ENCODE measurements at places on chromosomes 7 and 10.

DNA sequence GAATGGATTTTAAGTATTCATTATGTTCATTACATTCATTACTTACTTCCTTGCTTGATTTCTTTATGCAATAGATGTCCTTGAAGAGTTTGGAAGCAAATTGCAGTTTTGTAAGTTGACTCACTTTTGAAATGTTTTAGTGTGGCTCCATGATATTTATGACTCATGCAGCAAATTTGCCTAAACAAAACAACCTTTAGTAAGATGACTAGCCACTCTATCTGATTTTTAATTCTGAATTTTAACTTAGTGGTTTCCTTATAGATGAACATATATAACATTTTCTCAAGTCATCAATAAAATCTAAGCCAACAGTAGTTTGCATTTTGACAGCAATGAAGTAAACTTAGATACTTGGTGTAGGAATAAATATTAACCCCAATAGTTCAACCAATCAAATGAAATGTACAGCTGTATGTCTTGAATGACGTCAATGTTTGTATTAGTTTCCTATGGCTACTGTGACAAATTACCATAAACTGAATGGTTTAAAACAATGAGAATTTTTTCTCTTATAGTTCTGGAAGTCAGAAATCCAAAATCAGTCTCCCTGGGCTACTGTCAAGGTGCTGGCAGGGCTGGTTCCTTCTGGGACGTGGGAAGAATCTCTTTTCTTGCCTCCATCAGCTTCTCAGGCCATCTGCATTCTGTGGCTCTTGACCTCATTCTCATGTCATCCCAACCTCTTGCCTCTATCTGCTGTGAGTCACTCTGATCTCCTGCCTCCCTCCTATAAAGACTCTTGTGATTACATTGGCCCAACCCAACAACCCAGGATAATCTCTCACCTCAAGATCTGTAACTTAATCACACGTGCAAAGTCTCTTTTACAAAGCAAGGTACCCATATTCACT, 73.4 kb downstream of the AHR start:
- DNase-seq, result no peak

- no peak for DNase-seq
These were observed 5.7 kb upstream of the LMOD2 start for GRCh38 chr7:123649964-123650363.

- no peak for DNase-seq
These were observed 125.3 kb downstream of the NEURL1 start for GRCh38 chr10:103618575-103619423.

- no peak for DNase-seq
These were observed 19.9 kb upstream of the TRUB1 start for GRCh38 chr10:114917927-114918672.

- DNase-seq, result peak; percentile 73
These were observed at the start of gene ZSCAN25 for GRCh38 chr7:99616359-99617191. Gene ZSCAN25 (plus strand): TSS chr7:99616946. CDS start chr7:99619607, 2,661 bp downstream.

DNA sequence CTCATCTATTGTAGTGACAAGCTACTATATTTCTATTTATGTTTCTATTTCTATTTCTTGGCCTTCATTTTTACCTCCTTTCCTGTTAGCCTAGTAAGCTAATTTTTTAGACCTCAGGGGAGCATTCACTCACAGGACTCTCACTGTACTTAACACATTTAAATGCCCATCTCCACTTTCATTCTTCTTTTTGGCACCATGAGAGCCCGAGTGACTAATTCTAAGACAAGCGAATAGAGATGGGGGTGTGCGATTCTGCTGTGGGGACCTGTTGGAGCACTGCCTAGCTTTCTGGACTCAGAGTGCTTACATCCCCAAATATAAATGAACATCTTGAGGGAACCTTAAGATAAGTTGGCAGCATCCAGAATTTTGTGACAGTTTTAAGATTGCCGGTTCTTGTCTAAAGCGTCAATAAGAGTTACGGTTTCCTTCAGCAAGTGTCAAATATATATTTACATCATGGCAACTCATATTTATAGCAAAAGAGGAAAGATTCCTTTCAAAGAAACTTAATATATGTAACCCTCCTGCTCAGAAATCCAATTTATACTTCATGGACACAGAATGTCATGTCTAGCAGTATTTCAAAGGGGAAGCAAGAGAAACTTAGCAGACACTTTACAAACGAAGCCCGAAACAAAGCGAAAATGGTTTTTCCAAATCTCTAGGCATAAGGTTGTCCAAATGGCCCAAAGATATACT, 54.1 kb upstream of the AFAP1L2 start:
- no peak for DNase-seq

- DNase-seq, result no peak
These were observed 135.7 kb downstream of the MAGI2 start for GRCh38 chr7:79317728-79318127.

DNA sequence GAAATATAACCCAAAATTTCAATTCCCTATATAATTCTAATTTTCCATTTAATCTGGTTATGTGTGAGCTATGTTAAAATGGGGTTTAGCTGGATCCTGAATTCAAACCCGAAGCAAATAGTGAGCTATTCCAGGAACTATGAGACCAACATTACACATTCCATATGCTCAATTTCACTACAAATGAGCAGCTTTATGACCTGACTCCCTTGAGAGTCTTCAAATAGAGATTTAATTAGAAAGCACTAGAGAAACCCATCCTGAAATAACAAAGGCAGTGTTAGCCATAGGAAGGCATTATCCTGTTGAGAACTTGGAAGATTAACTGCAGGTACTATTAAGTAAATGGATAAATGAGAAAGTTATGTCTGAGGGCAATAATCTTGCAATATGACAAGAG, 890.0 kb downstream of the GRM8 start:
- no peak for DNase-seq

GRCh38 chr7:157410831-157411556, 74.2 kb downstream of the DNAJB6 start:
- DNase-seq, result no peak

- DNase-seq, result no peak
These were observed 92.4 kb downstream of the FAM204A start for GRCh38 chr10:118249714-118250113.

DNA sequence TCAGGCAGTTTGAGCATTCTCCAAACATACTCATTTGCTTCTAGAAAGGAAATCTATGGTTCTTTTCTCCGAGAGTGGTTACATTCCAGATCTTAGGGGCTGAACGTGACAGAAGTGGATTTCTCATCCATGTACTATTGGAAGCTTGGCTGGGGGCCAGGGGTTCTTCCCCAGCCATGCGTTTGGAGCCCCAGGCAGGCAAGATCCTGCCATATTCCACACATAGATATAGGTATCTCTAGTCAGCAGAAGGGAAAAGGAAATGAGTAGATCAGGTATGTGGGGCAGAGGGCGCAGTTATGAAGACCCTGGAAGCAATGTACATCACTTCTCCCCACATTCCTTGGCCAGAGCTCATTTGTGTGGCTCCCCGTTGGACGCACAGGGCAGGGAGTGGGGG, 299.8 kb downstream of the CCDC3 start:
- no peak for DNase-seq

DNA sequence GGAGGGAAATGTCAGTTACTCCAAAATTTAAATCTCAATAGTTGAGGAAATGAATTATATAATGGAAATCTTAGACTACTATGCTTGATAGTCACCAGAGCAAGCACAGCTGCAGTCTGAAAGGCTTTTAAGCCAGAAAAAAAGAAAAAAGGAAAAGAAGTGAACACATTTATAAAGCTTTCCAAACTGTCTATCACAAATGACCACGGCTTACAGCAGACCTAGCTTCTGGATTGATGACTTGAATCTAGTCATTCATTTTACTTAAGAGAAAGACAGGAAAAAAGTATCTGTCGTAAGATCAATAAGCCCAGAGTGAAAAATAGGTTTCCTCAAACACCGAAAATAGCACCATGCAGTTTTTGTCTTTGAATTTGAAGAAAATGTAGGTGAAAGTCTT, 67.9 kb upstream of the OGDHL start:
- no peak for DNase-seq

GRCh38 chr7:114160925-114161324, 242.1 kb upstream of the PPP1R3A start:
- DNase-seq, result no peak

DNA sequence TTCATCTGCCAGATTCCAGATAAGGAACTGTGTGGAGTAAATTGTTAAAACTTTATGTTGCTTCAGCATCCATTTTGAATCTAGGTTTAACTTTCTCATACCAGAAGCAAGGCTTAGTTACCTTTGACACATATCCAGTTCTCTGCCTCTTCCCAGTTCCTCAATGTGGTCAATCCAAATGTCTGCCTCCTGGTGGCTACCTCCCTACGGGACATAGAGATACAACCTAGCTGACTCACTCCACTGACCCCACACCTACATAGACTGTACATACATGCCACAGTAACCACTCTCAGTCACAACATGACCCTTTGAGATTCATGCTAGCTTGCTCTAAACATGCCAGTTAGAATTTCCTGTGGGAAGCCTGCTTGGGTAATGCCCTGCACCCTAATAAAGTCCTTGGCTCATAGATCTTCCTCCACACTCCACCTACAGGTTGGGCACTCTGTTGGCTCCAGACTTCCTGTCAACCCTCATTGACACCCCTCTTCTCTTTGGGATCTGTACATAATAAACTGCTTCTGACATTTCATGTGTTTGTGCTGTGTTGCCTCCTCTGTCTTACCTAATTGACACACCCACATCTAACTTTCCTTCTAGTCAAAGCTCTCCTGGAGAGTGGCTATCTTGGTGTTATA, 278.1 kb downstream of the HTR7 start:
- no peak for DNase-seq

- no peak for DNase-seq
These were observed 123.7 kb upstream of the SEC61G start for GRCh38 chr7:54882694-54883093.

DNA sequence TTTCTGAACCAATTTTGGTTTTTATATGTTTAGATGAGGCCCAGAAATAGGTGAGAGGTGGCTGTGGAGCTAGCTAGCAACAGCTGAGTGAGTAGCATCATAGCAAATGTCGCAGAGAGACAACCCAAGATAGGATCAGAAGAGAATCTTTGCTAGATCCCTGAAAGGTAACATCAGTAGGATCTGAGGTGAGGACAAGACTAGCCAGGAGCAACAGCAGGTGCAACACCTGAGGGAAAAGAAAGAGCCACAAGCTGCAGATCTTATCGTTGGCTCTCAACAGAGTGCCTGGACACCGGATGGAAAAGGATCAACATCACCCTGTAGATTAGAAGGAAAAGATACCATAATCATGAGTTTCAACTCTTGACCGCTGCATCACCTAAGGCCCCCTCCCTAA, 4.4 kb downstream of the ST8SIA6 start:
- no peak for DNase-seq

DNA sequence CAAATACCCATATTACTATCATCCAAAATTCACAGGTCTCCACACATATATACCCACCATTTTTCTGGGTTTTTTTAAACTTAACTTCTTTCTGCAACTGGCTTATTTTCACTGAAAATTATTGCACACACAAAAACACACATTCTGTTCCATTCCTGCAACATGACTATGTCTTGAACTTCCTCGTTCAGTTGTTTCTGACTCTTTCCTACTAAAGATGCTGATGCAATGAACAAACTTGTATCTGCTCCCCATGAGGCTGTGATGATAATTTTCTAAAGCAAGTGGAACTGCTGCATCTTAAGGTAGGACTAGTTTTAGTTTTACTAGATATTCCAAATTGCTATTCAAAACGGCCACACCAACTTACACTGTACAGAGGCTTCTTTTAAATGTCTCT, 77.7 kb downstream of the OSBPL3 start:
- no peak for DNase-seq

GRCh38 chr10:29228562-29228961, 60.3 kb upstream of the LYZL1 start:
- no peak for DNase-seq

DNA sequence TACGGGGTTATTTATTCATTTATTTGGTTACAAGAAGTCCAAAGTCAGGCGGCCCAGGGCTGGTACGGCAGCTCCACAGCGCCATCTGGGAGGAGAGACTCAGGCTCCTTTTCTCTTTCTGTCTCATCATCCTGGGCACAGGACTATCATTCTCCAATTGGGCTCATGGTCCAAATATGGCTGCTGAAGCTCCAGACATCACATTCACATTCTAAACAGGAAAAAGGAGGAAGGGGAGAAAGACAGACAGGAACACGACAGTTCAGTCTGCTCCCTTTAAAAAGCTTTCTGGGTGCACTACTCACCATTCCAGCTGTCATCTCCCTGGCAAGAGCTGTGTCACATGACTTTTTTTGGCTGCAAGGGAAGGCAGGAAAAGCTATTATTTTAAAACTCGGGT, 74.4 kb upstream of the PDZD8 start:
- DNase-seq, result no peak

DNA sequence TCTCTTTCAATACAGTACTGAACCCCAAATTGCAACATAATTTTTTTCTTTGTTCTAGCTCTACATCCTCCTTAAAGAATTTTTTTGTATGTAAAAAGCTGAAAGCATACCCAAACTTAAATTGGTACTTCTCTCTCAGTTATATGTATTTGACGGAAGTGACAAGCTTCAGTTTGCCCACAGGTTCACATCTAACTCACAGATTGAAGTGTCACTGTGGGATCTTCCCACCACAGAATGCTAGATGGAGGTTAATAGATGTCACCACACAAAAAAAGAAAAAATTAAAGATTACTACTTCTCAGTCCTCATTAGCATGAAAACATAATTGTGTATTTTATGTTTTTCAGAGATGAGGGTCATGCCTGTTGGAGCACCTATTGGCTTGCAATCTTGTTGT, 150.9 kb upstream of the GHITM start:
- no peak for DNase-seq

DNA sequence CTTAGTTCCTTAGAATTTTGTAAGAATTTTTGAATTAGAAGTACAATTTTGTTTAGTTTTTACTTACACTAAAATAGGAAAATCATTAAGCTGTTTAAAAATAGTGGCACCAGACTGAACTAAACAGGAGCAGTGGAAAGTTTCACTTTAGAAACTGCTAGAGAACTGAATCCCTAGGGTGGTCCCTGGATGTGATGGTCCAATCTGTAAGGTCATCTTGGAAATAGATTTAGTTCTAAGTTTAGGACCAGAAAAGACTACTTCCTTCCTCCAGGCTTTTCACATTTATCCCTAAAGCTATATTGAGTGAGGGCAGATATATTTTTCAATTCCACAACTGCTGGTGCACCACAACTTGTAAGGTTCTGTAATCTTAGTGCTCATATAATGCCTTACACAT, 19.0 kb downstream of the RPA3 start:
- DNase-seq, result no peak

DNA sequence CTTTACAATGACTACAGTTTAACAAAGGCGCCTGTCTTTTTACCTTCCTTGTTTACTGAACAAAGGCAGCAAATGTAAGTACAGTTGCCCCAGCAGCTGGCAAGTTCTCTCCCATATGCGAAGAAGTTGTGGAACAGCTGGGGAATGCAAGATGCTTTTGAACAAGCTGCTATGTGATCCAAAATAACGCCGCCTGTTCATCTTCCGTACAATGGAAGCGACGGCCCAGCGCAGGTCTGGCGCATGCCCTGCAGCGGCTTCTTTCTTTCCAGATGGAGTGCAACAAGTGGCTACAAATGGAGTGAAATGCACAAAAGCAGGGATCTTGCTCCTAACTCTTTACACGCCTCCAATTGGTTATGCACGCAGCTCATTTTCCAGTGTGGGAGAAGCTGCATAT, 97.0 kb upstream of the SVIL start:
- DNase-seq, result no peak

All from stimulated activated CD8-positive, alpha-beta memory T cell treated with anti-CD3 and anti-CD28 coated beads, Interleukin-7, amount 100 ng/mL, for 1 hour (primary cell).